Non-pigmented ciliary epithelial cell (primary cell): ENCODE measurements at places on chromosomes 3 and 15.
A peak's percentile ranks its signal among the peaks of the same experiment; 100 is the strongest.

DNA sequence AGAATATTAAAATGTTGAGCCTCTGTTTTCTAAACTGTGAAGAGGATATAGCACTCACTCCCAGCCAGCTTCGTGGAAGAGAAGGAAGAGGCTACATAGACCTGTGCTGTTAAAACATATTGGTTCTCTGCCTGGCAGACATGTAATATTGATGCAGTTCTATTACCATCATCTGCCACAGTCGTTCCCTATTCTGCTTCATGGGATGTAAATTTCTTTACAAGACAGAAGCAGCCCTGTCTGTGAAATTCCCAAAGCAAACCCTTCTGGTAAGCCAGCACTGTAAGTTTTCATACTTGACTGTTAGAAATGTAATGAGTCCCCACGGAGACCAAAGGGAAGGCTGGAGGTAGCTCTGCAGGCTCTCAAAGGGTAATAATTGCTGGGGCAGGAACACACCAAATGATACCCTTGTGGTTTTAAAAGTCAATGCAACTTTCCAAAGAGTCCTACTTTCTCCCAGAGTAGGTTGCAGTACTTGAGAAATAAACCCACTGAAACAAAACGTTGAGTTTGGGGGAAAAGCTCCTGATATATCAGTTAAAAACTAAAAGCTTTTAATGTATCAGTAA lies 129.9 kb upstream of the HES1 start:
- no peak for DNase-seq

- DNase-seq: no peak
Measured at GRCh38 chr3:69320871-69321271, 65.0 kb downstream of the FRMD4B start.

- no peak for DNase-seq
Measured at GRCh38 chr3:150623945-150624344, 20.8 kb downstream of the SELENOT start.

DNA sequence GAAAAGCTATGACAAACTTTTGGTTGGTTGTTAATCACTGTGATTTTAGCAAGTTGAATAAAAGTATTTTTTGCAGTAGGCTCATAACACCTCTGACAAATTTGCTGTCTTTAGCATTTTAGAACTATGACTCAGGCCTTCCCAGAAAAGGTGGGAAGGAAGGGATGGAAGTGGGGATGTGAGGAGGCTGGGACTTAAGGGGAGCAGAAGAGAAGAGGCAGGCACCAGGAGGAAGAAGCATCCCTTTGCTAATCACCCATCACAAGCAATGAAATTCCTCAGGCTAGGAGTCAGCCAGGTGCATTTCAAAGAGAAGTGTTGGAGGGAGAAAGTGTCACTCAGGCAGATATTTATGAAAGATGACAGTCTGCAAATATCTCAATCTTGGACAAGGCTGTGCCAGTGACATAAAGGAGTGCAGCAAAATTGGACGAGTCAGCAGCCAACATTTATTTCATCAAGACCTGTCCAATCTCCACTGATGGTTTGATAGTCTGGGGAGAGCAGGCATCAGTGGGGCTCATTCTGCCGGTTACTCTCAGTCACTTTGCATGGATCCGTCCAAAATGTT lies 337.3 kb upstream of the ARRDC4 start:
- DNase-seq: no peak

- no peak for DNase-seq
Measured at GRCh38 chr3:48185129-48185528, 3.1 kb downstream of the CDC25A start.

DNA sequence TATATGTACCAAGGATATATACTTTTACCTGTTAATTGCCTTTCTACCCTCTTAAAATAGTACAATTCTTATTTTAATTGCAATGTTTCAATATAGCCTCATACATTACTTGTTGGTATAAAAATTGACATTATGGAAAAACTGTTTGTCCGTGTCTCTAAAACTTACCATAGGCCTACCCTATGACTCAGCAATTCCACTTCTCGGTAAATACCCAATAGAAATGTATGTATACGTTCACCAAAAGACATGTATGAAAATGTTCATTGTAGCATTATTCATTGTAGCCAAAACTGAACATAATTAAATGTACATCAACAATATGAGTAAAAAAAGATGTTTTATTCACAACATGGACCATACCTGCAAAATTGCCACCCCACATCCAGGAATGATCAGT lies 679.2 kb upstream of the UBE2E2 start:
- DNase-seq: no peak

GRCh38 chr3:70120357-70120966 lies 120.9 kb downstream of the SAMMSON start:
- DNase-seq: peak; percentile 23

DNA sequence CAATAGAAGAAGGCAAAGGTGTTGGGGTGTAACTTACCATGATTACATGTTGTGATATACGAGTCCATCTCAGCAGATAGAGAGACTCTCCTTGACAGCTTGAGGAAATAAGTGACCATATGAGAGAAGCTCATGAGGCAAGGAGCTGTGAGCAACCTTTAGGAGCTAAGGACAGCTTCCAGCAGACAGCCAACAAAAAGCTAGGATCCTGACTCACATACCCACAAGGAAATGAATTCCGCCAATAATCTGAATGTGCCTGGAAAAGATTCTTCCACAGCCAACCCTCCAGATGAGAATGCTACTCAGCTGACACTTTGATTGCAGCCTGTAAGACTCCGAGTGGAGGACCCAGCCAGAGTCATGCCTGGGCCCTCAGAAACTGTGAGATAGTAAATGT lies 339.6 kb upstream of the TPRG1 start:
- DNase-seq: no peak

DNA sequence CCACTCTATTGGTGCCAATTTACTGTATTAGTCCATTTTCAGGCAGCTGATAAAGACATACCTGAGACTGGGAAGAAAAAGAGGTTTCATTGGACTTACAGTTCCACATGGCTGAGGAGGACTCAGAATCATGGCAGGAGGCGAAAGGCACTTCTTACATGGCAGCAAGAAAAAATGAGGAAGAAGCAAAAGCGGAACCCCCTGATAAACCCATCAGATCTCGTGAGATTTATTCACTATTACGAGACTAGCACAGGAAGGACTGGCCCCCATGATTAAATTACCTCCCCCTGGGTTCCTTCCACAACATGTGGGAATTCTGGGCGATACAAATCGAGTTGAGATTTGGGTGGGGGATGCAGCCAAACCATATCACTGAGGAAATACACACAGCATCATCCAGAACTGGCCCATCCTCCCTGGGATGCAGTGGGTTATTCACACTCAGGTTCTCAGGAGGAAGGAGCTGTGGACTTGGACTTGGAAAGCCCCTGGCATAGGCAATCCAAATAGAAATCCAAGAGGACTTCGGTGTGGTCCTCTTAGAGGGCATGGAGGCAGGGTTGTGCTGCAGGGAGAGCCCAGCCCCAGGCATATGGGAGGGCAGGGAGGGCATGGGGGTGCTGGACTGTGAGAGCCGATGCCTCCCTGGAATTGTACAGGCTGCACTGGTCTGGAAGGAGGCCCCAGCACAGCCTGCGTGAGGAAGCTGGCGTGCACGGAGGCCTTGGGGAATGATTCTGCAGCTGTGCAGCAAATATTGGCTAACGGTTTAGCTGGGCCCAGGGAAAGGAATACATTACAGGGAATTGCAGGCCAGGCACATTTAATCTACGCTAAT lies 62.9 kb downstream of the EFCAB12 start:
- no peak for DNase-seq

- no peak for DNase-seq
Measured at GRCh38 chr3:190556351-190556750, 42.5 kb downstream of the IL1RAP start.

DNA sequence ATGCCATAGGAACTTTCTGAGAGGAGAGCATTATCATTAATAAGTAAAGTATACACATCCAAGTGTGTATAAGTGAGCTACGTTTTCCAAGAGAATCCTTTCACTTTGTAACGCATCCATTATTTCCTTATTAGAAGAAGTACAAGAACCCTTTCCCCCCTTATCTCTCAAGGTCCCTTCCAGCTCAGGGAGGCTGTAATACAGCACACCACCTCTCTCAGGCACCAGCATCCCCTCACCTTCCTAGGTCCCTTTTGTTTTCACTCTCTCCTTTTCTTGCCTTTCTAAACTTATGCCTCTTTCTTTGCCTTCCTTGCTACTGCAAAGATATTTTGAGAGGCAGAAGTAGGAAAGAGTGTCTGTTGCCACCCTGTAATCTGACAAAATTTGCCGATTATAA lies 446.0 kb downstream of the GRM7 start:
- DNase-seq: no peak

DNA sequence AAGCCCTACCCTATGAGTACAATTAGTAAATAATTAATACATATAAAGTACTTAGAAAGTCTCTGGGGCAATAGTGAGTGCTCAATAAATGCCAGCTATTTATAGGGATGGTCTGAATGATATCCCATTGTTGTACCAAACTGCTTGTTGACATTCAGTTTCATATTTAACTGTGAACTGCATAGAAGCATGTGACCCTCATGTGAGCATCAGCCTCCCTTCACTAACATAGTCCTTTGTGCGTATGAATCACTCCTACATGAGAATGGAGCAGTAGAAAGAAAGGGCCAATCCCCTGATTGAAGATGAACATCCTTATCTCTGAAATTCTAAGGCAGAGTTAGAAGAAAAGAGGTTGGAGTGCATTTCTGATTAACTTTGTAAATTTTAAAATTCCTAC lies 68.7 kb upstream of the ATP10A start:
- no peak for DNase-seq

- DNase-seq: peak; percentile 15
Measured at GRCh38 chr3:180679178-180680096, at the start of gene CCDC39. TSS of gene CCDC39 (minus strand) at chr3:180679489. CDS start at chr3:180679380, 109 bp downstream.
